ENCODE measurements at places on chromosomes 7 and 10. TPM values are rescaled to one million over a fixed set of nuclear protein-coding genes. Genes with fewer than 3 reads are reported as not detected.

GRCh38 chr7:115533785-115534184, 496.8 kb downstream of the TFEC start:
- no peak for DNase-seq

DNA sequence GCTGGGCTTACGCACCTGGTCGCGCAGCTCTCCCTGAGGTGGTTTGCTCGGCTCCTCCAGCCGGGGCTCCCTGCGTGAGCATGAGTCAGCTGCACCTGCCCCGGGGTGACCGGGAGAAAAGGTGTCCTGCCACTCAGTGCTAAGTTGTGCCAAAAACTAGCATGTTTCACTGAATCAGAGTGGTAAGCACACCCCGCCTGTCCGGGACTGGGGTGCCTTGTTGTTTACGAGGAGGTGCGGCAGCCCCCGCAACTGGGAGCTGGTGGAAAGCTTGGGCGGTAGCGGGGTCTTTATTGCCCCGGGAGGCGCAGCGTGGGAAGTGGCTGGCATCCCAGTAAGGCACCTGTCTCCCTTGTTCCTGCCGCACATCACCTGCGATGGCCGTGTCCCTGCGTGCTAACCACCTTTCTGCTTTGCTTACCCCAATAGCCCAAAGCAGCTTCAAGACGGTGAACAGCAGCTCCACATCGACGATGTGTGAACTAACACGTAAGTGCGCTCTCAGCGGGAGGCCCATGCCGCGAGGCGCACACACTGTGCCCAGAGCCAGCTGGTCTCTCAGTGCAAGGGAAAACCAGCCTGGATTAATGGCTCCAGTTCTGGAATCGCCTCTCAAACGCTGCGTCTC, 506.6 kb upstream of the FOXK1 start:
- no peak for DNase-seq

DNA sequence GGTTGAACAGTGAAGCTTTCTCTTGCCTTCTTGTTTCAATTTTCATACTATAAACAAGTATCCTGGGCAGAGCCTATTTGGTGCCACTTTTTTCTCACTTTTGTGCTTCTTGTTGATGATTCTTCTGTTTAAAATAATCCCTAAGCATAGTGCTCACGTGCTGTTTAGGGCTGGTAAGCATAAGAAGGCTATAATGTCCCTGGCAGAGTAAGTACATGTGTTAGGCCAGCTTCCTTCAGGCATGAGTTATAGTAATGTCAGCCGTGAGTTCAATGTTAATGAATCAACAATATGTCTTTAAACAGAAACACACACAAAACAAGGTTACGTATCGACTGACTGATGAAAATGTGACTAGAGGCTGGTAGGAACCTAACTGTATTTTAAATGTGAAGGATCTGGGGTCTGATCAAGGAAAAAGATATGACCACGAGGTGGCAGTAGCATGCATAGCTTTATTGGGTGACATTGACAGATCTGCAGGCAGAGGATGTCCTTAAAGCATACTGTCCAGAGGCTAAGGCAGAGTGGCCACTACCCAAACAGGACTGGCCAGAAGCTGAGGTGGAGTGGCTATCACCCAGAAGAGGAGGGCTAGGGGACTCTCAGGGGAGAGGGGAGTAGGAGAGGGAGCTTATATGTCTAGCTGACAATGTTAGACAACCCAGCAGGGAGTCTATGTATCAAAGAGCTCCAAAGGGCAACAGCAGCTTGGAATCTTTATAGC, 113.7 kb downstream of the BRAF start:
- DNase-seq: peak; percentile 48

DNA sequence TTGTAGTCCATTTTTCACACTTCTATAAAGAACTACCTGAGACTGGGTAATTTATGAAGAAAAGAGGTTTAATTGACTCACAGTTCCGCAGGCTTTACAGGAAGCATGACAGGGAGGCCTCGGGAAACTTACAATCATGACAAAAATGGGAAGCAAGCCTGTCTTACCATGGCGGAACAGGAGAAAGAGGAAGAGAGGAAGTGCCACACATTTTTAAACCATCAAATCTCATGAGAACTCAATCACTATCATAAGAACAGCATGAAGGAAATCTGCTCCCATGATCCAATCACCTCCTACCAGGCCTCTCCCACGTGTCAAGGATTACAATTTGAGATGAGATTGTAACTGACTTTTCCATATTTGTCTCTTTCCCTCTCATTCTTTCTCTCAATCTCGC, 9.3 kb upstream of the PNPLA8 start:
- DNase-seq: no peak

GRCh38 chr10:132745971-132746370, 40.0 kb downstream of the NKX6-2 start:
- no peak for DNase-seq

GRCh38 chr10:17177014-17177413, 24.5 kb downstream of the TRDMT1 start:
- no peak for DNase-seq

The LIPF gene
- total RNA-seq: not detected

GRCh38 chr10:70699063-70699658, 26.9 kb downstream of the ADAMTS14 start:
- DNase-seq: no peak

DNA sequence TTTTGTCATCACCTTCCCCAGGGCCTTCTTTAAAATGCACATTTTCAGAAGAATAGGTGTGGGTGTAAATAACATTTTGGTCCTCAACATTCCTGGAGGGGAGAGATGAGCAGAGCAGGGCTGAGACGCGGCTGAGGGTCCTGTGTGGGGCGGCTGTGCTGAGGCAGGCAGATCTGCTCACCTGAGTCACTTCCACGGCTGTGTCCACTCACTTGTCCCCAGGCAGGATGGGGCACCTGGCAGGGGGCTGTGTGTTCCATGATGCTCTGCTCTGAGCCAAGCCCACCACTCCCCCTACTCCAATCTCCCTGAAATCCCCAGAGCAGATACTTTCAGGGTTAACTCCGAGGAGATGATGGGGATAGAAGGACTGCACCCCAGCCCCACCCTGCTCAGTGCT, 93.8 kb downstream of the GLRX3 start:
- no peak for DNase-seq

The ITPRID1 gene
- not detected for total RNA-seq
